ENCODE measurements at places on chromosomes 2 and 18.

DNA sequence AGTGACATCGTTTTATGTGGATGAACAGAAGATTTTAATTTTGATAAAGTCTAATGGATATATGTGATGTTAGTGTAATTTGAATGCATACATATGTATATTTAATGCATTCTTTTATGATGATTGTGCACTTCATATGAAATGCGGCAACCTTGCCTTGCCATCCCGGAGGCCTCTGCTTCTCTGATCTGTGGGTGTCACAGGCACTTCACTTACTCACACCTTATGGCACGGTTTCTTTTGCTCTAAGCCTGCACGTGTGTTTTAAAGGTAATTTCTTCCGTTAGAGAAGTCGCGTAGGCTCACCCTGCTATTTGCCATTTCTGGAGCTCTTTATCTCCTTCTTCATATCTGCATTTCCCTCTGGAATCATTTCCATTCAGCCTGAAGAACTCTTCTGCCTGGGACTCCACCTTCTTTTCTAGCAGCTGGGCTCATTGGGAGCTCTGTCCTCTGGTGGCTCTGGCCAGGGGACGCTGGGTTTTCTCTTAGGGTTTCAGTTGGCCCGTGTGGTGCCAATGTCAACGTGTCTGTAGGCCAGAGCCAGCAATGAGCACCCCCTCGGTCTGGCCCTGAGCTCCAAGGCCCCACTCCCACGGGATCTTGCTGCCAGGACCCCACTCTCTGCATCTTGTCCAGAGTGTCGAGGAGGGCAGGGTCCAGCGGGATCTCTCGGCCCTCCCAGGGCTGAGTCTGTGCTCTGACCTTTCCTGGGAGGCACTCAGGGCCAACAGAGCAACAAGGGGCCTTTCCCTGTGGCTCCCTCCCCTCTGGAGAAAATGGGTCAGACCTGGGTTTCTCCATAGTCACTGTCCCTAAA lies 97.3 kb downstream of the RTP5 start:
- DNase-seq, result no peak

DNA sequence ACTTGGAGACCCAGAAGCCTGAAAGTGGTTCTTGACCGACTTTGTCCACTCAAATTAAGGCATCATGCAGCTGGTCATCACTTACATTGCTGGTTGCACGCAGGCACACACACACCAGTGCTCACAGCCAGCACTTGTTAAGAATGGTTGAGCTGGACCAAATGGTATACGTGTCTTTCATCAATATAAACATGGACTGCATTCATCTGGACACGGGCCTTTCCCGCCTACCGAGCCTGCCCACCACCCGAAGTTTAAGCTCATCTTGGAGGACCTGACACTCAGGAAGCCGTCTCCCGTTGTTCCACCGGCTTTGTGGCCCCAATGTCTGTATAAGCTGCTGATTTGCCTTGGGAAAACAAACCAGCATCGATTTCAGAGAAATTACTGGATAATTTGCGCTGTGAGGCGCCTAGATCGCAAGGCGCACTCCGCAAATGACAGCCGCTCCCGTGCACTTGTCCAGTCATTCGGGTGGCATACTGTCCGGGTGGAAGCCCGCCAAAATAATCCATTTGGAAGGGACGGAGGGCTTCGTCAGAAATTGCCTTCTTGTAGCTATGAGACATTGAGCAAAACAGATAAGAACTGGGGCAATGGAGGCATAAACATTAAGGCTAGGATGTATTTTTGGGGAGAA lies 40.1 kb upstream of the AKAIN1 start:
- no peak for DNase-seq

- DNase-seq, result no peak
Measured at GRCh38 chr2:130019402-130019801, 39.9 kb downstream of the RAB6C start.

GRCh38 chr2:141021109-141021508 lies 1109.7 kb downstream of the LRP1B start:
- no peak for DNase-seq

DNA sequence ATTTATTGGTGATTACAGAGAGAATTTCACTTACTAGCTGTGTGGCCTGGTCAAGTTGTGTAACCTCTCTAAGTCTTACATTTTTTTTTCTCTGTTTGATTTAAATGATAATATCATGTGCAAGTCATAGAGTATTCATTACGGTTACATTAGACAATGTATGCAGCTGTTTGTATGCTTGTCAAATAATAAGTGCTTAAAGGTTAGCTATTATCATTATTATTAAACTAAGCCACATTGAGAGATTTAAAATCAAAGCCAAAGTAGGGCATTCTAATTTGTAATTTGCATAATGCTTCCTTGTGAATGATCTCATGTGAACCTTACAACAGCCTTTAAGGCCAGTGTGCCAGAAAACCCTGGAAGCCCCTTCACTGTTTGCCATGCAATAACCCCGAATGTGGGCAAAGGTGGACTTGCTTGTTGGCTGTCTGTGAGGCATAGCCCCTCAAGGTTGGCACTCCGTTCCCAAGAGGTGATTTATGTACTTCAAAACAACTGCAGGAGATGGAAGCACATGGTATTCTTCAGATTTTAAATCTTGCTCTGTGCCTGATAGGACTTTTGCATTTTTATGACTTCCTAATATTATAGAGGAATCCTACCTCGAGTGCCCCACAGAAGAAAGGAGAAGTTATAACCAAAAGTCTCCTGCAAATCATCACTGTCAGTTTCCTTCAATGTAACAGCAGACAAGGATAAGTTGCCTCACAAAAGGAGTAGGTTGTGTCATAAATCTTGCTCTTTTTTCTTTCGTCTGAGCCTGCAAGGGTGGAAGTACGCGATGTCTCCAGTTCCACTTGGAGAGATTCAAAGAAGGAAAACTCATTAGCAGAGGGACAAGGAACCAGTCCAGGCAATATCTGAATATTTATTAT lies 272.0 kb downstream of the TGIF1 start:
- DNase-seq, result peak; percentile 44

GRCh38 chr2:218307415-218308090 lies 15.2 kb upstream of the TMBIM1 start:
- no peak for DNase-seq

DNA sequence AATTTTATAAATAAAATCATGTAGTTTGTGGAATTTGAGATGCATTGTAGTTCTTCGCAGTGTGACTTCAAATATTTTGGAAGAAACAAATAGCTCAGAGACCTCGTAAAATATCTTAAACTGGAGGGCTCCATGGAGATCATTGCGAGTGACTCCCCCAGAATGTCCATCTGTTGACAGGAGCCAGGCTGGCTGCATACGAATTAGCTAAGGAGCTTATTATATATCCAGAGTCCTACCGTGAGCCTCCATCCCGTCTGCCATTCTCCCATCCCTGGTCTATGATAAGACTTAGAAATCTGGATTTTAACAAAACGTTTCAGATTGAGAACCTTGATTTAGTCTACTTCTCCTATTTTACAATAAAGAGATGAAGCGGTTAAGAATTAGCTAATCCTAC lies 80.2 kb downstream of the MSH2 start:
- DNase-seq, result no peak

DNA sequence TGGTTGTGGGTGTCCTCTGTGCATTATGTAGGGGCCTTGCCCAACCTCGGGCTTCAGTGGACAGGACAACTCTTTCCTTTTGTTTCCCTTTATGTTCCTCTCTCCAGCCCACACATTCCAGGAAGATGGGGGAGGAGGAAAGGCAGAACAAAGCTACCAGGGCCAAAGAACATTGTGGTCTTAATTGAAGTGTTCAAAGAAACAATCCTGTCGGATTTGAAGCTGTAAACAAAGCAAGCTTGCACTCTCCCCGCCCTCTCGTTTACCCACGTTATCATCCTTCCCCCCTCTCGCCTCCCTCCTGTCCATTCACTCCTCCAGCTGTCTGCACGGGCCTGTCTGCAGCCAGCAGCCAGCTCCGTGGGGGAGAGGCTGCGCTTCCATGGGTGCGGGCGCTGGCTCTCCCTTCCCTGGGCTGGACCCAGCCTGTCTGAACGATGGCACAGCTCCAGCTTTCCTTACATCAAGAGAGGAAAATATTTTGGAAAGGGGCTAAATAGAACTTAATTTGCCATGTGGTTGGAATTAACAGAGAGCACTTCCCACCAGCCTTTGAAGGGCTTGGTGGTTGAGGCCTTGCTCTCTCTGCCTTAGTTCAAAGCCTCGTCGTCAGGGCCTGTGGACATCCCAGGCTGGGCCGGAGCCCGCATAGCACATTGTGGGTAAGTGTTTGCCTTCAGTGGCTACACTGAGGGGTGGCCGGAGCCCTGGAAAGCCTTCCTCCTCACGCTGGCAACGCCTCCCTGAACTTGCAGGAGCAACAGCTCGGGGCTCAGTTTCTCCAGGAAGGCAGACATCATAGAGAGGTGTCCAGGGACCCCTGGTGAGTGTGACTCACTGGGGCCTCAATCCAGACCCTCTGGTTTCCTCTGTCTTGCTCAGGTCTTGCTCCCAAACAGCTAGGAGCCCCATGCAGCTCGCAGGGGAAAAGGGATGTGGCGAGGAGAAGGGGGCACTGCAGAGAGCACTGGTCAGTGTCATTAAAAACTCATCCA lies 60.6 kb upstream of the HS6ST1 start:
- DNase-seq, result no peak

GRCh38 chr2:75592030-75592429 lies 31.3 kb upstream of the EVA1A start:
- DNase-seq, result no peak

DNA sequence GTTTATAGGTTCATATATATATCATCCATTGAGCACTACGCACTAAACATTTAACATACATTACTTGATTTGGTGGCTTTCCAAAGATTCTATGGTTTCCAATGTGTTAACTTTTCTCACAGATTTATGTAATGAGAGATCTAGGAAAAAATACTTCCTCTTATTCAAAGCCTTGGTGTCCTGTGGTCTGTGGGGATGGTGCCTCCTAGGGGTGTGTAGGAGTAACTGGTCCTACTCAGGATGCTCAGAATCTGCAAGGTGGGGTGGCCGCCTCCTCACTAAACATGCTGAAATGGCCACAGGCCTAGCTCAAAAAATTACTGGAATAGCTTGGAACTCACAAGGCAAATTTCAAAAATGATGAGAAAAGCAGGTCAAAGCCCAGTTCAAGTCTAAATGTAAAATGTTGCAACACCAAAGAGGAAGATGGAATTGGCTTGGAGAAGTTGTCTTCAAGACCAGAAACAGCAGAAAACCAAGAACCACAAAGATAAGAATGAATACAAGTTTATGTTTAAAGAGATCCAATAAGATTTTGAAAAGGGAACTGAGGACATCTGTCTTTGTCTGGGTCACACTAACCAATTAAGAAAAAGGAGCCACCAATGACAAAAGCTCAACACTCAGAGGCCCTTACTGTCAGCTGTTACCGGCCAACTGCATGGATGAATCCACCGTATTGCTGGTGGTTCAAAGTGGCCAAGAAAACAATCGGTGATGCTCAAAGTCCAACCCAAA lies 11.5 kb downstream of the GPR55 start:
- DNase-seq, result no peak

GRCh38 chr2:75243219-75243618 lies 43.9 kb upstream of the TACR1 start:
- no peak for DNase-seq

DNA sequence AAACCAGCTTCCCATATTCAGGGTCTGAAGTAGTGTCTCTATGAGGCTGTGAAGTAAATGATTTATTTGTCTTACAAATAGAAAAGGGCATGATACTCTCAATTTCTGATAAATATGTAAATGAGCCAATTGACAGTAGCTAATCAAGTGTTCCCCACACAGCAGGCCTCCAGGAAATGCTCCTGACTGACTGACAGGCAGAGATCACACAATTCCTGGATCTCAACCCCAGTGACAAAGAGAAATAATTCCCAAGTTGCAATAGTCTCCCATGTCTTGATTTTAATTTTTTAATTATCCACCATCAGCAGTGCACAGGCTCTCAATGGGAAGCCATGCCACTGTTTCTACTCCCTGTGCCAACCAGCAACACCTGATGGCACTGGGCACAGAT lies 390.4 kb downstream of the SOX11 start:
- DNase-seq, result no peak

DNA sequence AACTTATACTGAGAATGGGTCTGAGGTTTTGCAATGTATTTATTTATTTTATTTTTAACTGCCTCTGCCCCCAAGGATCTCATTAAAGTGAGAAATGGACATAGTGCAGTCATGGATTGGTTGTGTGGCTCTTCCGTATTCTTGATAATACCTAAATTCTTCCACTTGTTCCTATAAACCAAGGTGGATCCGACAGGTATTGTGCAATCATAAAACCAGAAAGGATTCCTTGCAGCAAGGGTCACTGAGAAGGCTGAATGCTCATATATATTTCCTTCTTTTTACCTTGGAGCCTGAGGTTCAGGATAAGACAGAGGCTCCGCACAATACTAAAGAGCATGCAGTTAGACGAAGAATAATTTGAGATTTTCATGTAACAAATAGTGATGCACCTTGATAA lies 826.0 kb upstream of the SOX11 start:
- DNase-seq, result no peak

GRCh38 chr2:189057316-189057715 lies 83.1 kb downstream of the COL3A1 start:
- no peak for DNase-seq

DNA sequence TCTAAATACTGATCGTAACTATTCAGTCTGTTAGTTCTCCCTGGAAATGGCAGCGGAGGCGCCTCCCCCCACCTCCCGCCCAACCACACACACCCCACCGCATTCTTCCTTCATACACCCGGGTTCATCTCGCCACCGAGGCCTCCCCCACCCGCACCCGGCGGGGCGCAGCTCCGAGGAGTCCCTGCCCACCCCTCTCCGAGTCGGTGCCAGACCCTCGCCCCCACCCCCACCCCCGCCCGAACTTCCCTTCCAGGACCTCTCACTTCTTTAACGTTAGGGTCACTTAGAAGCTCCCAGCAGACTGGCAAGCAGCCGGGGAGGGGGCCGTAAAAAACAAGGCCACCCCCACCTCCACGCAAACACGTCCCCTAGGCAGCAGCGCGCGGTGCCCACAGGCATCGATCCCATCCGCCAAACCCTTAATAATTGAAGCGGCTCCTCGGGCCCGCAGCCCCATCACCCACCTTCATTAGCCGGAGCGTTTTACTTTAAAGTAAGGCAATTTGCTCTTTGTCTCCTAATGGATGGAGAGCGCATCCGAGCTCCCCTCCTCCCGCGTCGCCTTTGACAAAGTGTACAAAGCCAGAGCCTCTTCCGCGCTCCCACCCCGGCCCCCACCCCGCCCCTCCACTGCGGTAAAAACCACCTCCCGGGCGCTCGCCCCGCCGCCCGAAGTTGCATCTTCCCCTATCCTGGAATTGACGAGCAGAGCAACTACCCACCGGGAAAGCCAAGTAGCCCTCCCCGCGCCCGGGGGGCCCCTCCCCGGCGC lies 624 bp downstream of the ZNF516 start:
- DNase-seq, result no peak

GRCh38 chr2:223952280-223952968 lies 4.8 kb upstream of the MRPL44 start:
- no peak for DNase-seq

- DNase-seq, result no peak
Measured at GRCh38 chr2:80377071-80377470, 72.5 kb upstream of the LRRTM1 start.
